ENCODE measurements at places on chromosomes 1 and 21.
A peak's percentile ranks its signal among the peaks of the same experiment; 100 is the strongest.

DNA sequence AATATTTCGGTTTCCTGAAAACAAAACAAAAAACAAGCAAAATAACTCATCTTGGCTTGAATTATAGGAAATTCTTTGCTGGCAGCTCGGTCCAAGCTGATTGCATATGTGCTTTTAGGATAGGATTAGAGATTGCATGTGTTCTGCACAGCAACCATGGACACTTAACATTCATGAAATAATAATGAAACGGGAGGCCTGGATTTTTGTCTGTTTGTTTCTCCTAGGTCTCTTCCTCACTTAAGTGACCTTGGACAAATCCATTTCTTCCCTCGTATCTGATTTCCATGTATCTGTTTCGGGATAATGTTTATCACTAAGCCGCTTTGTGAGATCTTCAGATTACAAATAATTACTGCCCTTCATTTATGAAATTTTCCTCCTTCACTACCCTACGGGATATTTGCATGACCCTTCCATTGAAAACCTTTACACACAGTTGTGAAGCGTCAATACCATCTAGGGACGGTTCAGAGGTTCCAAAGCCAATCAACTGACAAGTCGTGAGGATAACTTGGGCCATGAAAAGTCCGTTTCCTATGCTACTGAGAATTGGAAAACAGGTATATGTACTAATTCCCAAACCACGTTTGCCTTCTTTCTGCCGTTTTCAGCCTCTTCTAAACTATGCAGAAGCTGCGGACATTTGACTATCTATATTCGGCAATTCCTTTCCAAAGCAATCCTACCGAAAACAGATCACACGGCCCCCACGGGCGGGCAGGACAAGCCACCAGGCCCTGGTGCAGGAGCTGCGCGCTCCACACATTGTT is 1.3 kb upstream of the H3-3A start:
- no peak for DNase-seq

- DNase-seq = no peak
Measured at GRCh38 chr21:41511858-41512257, 3.9 kb upstream of the TMPRSS2 start.

DNA sequence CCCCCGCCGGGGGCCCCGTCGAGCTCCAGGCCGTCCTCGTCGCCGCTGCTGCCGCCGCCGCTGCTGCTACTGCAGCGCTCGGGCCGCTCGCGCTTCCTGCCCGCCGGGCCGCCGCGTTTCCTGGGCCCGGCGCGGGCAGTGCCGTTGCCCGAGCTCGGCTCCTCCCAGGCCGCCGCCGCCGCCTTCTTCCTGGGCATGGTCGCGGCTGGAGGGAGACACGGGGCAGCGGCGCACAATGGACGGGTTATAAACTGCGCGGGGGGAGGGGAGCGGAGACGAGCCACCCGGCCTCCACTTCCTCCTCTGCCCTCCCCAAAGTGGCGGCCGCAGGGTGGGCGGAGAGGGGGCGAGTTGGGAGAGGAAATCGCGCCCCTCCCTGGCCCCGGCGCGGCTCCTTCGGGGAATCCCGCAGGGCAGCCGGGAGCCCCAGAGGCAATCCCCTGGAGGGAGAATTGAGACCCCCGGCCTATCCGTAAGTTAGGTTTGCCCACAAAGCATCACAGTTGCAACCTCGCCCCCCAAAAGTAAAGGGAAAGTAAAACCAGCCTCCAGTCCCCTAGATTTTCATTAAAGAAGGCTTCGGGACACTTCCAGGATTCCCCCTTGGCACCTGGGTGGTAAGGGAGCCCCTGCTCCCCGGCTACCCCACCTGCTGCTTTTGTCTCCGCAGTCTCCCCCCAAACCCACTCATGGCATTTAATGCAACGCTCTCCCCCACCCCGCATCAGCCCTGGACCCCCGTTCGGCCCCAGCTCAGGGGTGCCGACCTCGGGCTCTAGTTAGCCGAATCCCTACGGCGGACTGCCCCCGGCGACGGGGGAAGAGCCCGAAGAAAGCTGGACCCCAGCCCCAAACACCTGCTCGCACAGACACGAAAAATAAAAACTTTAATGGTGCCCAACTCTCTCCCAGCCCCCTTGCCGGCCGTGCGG is 893 bp downstream of the RCC2 start:
- DNase-seq = peak; percentile 69

DNA sequence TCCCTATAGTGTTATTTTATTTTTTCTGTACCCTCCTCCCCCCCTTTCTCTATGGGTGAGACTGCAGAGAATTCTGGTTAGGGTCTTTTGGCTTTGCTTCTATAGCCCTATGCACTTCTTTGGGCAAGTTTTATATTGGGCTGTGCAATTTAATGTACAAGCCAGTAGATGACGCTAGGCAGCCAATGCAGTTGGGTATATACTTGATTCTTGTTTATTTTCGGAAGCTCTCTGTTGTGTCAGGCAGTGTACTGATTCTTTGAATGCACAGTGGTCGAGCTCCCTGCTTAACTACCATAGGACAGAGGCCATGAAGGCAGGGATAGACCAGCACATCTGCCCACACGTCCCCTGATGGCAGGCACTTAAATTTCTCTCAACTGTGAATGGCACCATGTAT is 34.1 kb upstream of the GPR52 start:
- DNase-seq = no peak

DNA sequence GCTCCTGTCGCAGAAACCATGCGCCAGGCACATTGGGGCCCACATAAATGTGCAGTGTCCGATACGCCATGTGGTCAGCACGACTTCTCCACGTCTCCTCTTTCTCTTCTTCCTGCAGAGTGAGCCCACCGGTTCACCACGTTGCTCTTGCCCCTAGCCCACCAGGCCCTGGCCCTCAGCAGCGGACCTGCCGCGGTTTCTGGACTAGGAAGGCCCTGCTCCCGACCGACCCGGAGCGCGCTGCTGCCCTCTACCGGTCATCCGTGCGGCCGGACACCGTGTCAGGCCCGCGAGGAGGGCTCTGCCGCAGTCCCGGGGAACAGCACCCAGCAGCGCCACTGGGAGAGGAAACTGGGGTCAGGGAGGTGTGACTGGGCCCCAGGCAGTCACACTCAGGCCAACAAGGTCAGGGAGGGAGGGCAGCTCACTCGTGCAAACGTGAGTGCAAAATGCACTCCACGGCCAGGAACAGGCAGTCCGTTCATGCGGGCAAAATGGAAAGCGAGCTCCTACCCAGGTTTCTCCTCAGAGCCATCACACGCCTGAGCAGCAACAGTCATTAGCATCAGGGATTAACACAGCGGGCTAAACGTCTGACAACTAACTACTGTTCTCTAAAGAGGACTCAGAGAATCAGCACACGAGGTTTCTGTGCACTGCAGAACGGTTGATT is 13.7 kb downstream of the TLR5 start:
- peak; percentile 34 for DNase-seq

- no peak for DNase-seq
Measured at GRCh38 chr1:165484532-165484931, 39.6 kb upstream of the RXRG start.

DNA sequence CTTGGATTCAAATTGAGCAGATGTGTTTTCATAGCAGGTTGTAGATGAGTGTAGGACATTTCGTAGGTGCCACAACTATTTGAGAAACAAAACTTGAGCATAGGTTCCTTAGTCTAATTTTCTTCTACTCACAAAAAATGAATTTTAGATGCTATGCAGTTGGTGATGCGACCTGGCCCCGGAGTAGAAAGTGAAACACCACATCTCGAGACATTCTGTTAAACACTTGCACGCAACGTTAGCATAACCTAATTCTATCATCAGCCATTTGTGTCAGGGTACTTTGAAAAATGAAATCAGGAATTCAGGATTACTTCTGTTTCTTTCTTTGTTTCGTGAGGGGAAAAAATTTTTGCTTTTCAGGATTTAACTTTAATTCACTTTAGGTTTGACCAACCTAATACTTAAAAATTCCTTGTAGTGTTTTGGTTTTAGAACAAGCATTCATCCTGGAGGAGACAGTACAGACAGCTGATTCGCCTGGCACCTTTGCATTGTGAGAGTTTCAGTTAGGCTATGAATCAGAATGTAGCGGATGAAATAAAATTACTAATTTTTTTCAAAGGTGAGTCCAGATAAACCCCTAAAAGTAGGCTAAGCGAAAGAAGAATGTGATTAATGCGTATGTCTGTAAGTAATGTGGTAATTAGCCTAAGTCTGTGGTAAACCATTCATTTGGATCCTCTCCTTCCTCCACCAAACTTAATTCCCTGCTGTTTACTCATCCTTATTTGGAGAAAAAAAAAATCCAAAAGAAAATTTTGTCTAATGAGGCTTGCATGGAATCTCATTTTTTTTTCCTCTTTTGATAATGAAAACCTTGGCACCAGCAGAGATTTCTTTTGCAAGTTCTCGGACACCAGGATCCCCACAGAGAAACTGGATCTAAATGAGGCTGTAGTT is 44.9 kb downstream of the MAP3K21 start:
- DNase-seq = no peak

GRCh38 chr1:32077451-32077850 is 4.7 kb downstream of the TMEM39B start:
- DNase-seq = no peak
